Type B pancreatic cell (in vitro differentiated cells): ENCODE measurements at places on chromosomes 1 and 21. TPM values are rescaled to one million over a fixed set of nuclear protein-coding genes. Genes with fewer than 3 reads are reported as not detected.
A peak's percentile ranks its signal among the peaks of the same experiment; 100 is the strongest.

- no peak for DNase-seq
- no peaks in the 10 kb centered on the region for H3K27me3 ChIP-seq
- peaks cover 18% of the 10 kb centered on the region for H3K4me1 ChIP-seq
- H3K27ac ChIP-seq: no peak overlapping the region
These were observed 184.9 kb upstream of the ATP1B1 start for GRCh38 chr1:168921629-168922028.

FALEC gene
- 0.55 and 0.80 TPM in 2 replicates for total RNA-seq

- peaks cover 30% of the 10 kb centered on the region for H3K4me1 ChIP-seq
- H3K27me3 ChIP-seq: peaks cover 8% of the 10 kb centered on the region
- no peak for DNase-seq
- no peaks in the 10 kb centered on the region for H3K36me3 ChIP-seq
These were observed 3.5 kb downstream of the GALNT2 start for GRCh38 chr1:230070321-230071208.

CSMD2 gene
- total RNA-seq: 0.48 and 1.8 TPM in 2 replicates

CLCA4 gene
- total RNA-seq: 0.10 TPM in 1 of 2 replicates, not detected in the other

SPRR4 gene
- not detected in 2 replicates for total RNA-seq

GRCh38 chr1:112396653-112397471 lies 848 bp downstream of the CTTNBP2NL start:
- DNase-seq: no peak
- no peaks in the 10 kb centered on the region for H3K27me3 ChIP-seq
- H3K4me1 ChIP-seq: peaks cover 39% of the 10 kb centered on the region
- H3K4me3 ChIP-seq: peak overlapping the region; percentile 96

ANKRD35 gene
- 0.12 and 0.56 TPM in 2 replicates for total RNA-seq

- H3K27ac ChIP-seq: peak overlapping the region; percentile 83
- H3K4me3 ChIP-seq: peak overlapping the region; percentile 96
- no peaks in the 10 kb centered on the region for H3K36me3 ChIP-seq
- DNase-seq: peak; percentile 79
These were observed 5.3 kb downstream of the DSCAM start for GRCh38 chr21:40841524-40842196.

DNA sequence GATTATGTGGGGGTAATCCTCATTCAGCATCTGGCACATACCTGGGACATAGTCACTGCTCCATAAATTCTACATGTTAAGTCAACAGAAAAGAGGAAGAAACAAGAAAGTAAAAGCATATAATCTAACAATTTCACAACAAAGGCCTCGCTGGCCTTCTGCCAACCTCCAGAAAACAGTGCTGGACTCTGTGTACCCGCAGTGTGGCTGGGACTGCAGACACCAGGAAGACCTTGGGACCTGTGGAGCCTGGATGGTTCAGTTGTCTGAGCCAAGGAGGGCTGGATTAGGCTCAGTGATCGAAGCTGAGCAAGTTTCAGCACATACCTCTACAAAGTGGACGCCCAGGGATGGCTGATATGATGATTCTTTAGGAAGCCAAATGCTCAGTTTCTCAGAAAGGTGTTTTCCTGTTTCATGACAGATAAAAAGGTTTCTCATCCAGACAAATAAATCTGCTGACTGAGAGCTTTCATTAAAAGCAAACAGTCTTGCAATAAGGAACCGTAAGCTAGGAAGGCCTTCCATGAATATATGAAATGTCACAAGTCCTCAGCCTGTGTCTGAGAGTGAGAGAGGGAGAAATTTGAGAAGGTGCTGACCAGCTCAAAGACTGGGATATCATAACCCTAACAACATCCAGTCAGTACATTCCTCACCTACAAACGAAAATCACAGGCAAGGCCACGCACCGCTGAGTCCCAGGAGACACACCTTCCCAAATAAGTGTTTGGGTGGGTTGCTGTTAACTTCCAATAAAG lies 48.4 kb downstream of the CAPZB start:
- no peaks in the 10 kb centered on the region for H3K36me3 ChIP-seq
- peaks cover 70% of the 10 kb centered on the region for H3K4me1 ChIP-seq
- H3K4me3 ChIP-seq: no peak overlapping the region
- peak overlapping the region; percentile 40 for H3K27ac ChIP-seq

DNA sequence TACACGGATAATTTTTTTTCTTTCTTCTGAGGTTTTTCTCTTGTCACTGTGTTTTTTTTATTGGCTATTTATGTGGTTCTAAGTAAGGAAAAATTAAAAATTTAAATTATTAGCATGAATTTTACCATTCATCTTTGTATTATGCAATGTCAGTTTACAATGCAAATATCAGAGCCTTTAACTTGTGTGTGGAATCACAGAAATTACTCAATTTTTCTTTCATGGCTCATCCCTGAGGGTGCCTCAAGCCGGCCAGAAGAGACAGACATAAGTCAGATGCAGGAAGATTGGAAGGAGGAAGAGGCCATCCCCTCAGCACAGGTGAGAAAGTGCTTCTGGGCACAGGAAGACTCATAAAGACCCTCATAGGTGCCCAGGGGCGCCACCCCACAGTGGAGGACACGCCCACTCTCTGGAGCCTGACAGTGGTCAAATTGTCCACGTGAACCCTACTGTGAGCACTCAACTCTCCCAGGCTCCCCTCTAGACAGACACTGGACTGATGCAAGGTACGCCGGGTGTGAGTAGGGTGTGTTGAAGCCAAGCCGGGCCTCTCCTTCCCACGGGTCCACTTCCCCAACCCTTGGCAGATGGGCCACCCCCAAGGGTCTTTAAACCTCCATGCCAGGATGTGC lies 9.5 kb upstream of the LDLRAP1 start:
- H3K27ac ChIP-seq: no peak overlapping the region
- H3K36me3 ChIP-seq: no peaks in the 10 kb centered on the region
- no peak for DNase-seq
- H3K4me1 ChIP-seq: no peaks in the 10 kb centered on the region
- no peak overlapping the region for H3K4me3 ChIP-seq

DNA sequence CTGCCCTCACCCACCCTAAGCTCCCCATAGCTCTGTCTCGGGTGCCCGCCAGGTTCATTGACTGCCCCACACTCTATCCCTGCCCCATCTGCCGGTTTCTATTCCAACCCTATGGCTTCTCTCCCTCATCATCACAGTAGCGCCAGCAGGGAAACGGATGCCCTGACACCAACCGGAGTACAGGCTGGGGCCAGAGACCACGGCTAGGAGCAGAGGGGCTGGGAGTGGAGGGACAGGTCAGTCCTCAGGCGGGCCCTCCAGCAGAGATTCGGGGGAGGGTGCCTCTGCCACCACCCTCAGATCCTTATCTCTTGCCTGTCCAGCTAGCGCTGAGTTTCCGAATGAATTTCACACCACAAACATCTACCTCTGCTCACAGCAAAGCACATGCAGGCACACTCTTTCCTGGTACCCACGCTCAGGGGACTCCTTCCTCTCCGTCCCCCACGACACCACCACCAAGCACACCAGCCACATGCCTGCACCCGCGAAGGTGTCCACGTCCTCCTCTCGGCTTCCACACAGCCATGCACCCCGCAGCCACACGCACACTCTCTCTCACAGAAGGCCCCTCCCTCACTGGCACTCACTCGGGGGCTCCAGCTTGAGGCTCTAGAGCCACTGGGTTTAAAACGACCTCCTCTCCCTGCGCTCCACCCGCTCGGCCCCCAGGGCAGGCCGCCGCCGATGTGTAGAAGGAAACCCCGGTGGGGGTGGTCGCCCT lies 7.2 kb downstream of the TAL1 start:
- H3K27ac ChIP-seq: no peak overlapping the region
- no peak for DNase-seq
- peaks cover 43% of the 10 kb centered on the region for H3K27me3 ChIP-seq
- no peak overlapping the region for H3K4me3 ChIP-seq

GRCh38 chr21:45555557-45556301 lies 13.5 kb upstream of the SLC19A1 start:
- DNase-seq: no peak
- H3K4me1 ChIP-seq: peaks cover 10% of the 10 kb centered on the region
- H3K27ac ChIP-seq: no peak overlapping the region
- H3K4me3 ChIP-seq: peak overlapping the region; percentile 74
- no peaks in the 10 kb centered on the region for H3K36me3 ChIP-seq
- H3K27me3 ChIP-seq: peaks cover 9% of the 10 kb centered on the region

ZNF683 gene
- not detected in 2 replicates for total RNA-seq

DNA sequence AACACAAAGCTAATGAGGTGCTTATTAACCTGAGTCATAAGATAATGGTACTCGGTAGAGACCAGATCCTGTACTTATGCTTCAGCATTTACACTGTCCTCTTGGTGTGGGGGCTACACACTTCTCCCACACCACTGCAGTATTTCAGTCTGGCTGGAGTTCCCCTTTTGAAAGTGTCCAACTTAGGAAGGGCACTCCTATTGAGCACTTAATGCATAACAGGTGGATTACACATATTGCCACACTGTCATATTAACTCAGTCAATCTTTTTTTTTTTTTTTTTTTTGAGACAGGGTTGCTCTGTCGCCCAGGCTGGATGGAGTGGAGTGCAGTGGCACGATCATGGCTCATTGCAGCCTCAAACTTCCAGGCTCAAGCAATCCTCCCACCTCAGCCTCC lies 1.5 kb downstream of the GPATCH4 start:
- peak overlapping the region; percentile 96 for H3K4me3 ChIP-seq
- H3K36me3 ChIP-seq: peaks cover 5% of the 10 kb centered on the region
- peaks cover 15% of the 10 kb centered on the region for H3K4me1 ChIP-seq
- H3K27ac ChIP-seq: no peak overlapping the region
- no peak for DNase-seq

CR1L gene
- total RNA-seq: not detected in 2 replicates
